ENCODE measurements at places on chromosomes 4 and X.

DNA sequence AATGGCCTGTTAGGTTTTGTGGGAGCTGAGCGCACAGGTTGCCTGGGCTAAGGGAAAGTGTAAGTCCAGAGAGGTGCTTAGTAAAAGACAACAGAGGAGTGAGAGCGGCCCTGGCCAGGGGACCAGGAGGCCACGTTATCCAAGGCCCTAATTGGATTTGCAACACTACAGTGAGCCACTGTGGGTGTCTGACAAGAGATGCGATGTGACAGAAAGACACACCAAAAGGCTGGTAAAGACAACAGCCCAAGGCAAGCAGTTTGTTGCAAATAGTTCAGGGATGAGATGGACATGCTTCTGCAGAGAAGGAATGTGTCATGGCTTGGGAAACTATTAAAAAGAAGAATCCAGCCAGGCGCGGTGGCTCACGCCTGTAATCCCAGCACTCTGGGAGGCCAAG lies 162.7 kb upstream of the KIT start:
- no peak for DNase-seq

DNA sequence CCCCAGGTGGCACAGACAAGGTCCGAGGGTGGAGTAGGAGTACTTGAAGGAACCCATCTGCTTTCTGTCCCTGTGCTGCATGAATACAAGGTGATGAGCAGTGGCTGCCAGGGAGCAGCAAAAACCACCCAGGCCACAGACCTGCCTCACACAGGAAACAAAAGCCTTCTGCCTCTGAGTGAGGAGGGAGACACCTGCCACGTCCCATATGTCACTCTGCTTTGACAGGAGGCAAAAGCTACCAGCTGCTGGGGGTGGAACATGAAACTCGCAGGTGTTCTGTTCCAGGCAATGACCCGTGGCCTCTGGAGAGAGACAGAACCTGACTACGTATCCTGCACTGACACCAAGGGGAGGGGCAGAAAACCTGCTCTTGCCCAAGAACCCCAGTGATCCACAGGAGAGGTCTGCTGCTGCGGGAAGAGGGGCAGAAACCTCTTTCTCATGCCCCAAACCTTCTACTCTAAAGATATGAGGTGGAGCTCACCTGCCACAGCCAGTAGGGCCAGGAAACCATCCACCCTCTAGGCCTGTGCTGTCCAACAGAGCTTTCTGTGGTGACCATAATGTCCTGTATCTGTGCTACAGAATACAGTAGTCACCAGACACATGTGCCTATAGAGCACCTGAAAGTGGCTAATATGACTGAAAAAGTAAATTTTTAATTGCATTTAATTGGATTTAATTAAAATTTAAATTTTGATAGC lies 172.9 kb downstream of the PRDM5 start:
- DNase-seq = no peak

DNA sequence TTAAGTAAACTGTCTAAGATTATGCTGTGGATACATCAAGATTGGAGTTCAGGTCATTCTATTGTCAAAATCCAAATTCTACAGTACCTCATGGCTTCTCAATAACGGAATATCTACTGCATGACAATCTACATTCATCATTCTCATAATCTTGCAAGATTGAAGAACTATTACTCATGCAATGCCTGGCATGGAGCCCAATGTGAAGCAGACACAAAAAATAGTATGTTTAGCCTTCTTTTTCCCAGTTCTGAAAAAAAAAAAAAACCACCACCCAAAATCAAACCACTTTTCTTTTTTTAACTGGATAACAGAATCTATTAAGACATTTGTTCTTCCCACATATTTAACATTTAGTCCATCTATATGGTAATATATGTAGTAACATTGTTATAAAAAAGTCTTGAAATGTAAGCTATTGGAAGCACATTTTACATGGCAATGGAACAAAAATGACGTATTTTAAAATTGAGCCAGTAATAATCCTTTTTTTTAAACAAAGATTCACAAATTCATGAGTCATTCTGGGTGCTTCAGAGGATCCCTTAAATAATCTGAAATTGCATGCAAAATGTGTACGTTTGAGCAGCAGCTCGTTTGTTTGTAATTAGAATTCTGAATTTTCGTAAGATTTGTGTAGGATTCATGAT lies 232.2 kb upstream of the FMR1 start:
- DNase-seq = no peak

DNA sequence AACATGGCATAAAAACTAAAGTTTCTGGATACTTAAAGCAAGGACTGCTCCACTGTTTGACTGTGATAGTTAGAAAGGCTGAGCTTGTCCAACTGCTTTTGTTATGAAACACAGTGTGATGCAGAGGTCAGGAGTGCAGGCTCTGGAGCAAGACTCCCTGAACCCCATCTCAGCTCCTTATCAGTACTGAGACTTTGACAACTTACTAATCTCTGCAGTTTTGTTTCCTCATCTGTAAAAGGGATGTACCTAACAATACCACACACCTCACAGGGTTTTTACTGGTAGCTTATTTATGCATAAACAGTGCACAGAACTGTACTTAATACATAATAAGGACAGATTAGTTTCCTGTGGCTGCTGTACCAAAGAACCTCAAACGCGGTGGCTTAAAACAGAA lies 804.3 kb downstream of the FSTL5 start:
- DNase-seq = no peak

DNA sequence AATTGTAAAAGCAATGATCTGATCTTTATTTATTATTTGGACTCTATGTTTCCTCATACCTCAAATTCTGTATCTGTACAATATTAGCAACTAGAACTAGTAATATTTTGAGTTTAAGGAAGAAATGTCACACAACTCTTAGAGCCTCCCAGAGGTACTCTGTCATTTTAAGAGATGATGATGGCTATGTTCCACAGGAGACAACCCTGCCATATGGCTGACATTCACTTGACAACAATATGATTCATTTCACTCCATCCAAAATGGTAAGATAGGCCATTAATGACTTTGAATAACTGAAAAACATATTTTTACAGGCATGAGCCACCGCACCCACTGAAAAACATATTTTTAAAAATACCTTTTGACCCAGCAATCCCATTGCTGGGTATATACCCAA lies 190.3 kb downstream of the MAML3 start:
- DNase-seq = no peak

- DNase-seq = no peak
Measured at GRCh38 chr4:84063619-84064018, 435.5 kb downstream of the NKX6-1 start.

Data from glomerular endothelial cell (primary cell).